ENCODE measurements at places on chromosomes 4 and X.

GRCh38 chrX:18825375-18825774 lies 117.9 kb downstream of the PPEF1 start:
- DNase-seq = no peak

- no peak for DNase-seq
These were observed 7.5 kb upstream of the KLHL15 start for GRCh38 chrX:24034485-24034884.

DNA sequence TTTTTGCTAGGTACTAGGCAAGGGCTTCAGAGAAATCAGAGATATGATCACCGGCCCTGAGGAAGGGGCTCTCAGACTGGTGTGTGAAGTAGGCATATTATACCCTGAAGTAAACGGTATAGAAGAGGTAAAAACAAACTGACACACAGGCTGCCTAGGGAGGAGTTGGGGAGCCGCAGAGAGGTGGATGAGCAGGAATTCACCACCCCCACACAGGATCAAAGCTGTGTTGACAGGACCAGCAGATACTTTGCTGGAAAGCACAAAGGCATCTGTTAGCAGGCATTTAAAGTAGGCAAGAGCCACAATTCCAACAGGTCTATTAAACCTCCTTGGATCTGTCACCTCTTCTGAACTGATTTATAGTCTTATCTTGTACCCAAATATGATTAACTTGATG lies 71.8 kb upstream of the GPR34 start:
- DNase-seq = no peak

GRCh38 chrX:122238801-122239200 lies 945.3 kb upstream of the GRIA3 start:
- DNase-seq = no peak

DNA sequence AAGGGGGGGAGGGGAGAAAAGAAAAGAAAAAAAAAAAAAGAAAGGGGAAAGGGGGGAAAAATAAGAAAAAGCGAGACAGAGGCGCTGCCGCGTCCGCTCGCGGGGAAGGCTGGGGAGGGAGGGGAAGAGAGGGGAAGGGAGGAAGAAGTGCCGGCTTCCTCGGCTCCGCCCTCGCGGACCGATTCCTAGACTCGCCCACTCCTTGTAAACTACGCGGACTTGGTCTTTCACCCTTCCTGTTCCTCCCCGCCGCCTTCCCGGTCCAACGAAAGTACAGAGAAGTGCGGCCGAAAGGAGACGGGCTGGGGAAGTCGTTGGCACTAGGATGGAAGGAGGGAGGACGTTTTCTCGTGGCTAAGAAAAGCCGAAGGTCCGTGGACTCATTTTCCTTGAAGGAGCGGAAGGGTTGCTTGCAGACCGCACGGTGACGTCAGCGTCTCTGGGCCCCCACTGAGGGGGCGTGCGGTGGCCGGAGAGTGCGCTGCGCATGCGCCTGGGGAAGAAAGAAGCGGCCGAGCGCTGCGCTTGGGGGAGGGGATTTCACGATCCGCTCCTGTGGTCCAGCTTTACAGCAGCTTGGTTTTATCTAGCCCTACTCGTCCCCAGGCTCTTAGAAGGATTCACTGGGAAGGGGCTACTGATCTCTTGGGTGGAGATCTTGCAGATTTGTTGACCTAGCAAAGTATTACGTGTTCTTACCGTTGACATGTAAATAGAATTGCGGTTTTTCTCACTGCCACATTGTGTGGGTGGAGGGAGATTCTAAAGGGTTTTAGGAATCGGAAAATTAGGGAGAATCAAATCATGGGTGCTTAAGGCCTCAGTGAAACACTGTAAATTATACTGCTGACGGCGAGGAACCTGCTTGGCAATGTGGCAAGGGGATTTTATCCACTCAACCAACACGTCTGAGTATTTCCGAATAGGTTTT lies at the start of gene CCNI:
CCNI (minus strand) TSS at position 121 of the 931 bp plus-strand sequence. CDS start 9,627 bp downstream, outside the sequence.
- peak; percentile 85 for DNase-seq

- peak; percentile 49 for DNase-seq
These were observed 140.2 kb upstream of the KLF3 start for GRCh38 chr4:38523524-38524448.

- no peak for DNase-seq
These were observed 20.8 kb downstream of the GRSF1 start for GRCh38 chr4:70818921-70819320.

DNA sequence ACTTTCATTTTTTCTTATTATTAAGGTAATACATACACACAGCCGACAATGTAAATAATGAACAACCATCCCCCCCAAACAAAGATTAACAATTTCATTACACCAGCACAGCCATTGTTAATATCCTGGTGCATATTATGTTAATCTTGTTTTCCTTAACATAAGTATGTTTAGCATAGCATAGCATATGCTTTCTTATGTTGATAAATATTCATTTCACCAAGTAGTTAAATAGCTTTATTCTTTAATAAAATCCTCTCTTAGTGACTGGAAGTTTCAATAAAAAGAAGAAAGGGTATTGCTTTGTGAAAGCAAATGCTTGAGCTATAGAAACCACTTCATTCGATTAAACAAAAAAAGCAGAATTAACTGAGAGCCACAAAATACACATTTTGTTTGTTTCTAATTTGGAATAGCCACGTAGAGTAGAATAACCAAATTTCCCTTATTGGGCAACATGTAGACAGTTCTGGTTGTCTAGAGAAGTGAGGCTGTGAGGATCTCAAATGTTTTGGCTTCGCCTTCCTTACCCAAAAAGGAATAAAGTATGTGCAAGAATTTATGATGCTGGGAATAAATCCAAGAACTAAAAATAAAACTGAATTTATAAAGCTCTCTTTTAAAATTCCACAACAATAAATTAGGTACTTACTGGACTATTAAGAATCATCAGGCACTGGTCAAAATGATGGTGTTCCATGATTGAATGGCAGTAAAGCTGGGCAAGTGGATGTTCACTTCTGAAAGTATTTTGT lies 118.0 kb downstream of the PDE5A start:
- DNase-seq = no peak

DNA sequence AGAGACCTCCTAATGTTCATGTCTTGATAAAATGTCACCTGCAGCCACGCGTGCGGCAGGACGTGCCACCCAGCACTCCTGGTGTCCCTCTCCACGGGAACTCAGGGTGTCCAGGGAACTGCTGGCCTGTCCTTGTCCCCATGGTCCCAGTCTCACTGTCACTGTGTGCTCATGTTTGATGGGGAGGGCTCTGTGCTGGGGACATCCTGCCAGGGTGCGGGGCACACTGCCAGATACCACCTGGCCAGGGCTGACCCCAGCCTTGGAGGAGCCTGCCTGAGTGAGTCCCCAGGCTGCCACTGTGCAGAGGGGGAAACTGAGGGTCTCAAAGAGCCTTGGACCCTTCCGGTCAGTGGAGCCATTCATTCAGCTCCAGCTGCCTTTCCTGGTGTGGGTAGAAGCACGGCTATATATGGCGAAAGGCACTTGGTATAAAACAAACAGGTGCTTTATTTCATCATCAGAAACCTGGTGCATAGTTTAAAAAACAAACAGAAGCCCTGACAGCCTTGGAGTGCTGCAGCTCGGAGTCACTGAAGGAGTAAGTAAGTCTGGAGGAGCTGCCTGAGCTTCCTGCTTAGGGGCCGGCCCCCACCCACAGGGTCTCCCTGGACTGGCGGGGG lies 33.0 kb downstream of the NOP14 start:
- DNase-seq = no peak

- DNase-seq = no peak
These were observed 1058.3 kb upstream of the SLIT2 start for GRCh38 chr4:19193274-19193981.

GRCh38 chrX:71923516-71923915 lies 12.9 kb downstream of the NHSL2 start:
- no peak for DNase-seq

DNA sequence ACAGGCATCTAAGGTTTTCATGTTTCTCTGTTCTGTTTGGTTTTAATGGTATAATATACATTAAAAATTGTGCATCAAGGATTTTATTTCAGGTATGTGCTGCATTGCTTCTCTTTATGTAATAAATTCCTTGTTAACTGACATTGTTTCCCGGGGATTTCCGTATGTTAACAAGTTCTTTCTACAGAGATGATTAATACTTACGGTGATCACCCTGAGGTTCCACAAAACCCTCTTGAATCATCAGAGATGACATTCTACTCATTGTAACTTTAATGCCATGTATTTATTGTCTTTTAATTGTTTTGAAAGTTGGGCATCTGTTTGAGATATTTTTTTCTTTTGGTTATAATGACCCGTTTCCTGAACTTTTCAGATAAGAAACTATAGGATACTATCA lies 37.5 kb downstream of the ARHGAP10 start:
- no peak for DNase-seq

- DNase-seq = no peak
These were observed 271.3 kb upstream of the FAT4 start for GRCh38 chr4:125043486-125043885.

- DNase-seq = no peak
These were observed 268.6 kb upstream of the SLIT2 start for GRCh38 chr4:19983072-19983471.
